ENCODE measurements at places on chromosomes 3 and 15.

- peak; percentile 69 for DNase-seq
Measured at GRCh38 chr15:72229076-72229946, 1.7 kb downstream of the PKM start.

DNA sequence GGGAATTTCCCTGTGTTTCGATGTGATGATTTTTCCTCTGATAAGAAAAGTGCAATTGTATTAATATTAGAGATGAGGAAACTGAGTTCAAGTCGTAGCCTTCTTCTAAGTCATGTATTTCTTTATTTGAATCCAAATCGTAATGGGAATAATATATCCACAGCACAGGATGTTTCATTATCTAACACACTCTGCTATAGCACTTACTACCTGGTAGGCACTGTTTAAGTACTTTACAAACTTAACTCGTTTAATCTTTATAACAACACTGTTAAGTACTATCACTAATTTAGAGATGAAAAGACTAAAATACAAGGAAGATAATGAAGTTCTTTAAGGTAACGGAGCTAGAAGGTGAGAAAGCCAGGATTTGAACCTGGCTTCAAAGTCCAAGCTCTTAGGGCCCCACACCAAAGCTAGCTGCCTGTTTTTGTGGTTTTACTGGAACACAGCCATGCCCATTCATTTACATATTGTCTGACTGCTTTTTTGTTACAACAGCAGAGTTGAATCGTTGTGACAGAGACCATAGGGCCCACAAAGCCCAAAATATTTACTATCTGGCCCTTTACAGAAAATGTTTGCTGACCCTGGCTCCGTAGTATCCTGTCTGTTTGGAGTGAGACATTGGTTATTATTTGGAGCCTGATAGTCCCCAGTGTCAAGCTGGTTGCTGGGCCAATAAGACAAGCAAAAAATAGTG is 9.6 kb upstream of the ATP13A3 start:
- no peak for DNase-seq

GRCh38 chr3:155323063-155323666 is 29.7 kb upstream of the STRIT1 start:
- peak; percentile 47 for DNase-seq

GRCh38 chr3:61594144-61594963 is 33.0 kb downstream of the PTPRG start:
- no peak for DNase-seq

DNA sequence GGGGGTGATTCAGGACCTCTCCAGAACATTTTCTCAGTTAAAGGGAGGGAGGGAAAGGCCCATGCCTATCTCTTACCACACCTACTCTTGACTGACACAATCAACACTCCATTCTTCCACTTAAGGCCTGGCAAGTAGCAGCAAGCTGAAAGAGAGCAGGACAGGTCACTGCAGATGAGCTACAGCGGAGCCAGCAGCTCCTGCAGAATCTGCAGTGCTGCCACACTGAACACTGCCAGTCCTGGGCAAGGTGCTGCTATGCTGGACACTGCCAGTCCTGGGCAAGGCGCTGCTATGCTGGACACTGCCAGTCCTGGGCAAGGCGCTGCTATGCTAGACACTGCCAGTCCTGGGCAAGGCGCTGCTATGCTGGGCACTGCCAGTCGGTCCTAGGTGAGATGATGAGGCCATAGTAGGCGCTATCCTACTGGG is 143.7 kb downstream of the MYLK start:
- no peak for DNase-seq

DNA sequence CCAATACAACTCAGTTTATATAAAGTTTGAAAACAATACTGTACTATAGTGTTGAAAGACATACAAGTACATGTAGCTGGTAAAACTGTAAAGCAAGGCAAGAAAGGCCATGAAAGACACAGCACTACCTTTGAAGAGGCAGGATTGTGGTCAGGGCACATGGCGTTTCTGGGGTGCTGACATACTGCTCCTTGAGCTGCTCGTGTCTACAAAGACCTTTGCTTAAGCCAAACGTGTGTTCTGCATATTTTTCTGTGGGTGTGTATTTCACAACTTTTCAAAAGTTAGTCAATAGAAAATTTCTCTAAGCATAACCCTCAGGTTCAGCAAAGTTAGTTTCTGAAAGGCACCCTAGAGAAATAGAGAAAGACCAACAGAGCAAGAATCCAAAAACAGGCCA is 14.1 kb upstream of the TOPAZ1 start:
- DNase-seq: no peak

DNA sequence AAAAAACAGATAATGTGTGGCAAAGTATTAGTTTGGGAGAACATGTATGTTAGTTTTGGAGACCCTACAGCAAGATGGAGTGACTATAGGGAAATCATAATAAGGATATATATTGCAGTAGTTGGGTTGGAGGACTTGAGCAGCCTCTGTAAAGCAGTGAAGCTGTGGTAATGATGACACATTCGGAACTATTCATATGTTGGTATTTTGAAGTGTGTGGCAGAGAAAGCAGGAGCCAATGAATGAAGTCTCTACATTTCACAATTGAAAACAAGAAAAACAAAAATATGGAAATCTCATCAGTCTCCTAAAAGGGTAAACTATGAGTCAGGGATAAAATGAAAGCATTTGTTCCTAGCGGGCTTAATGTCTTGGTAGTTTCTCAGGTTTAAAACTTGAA is 645.9 kb downstream of the OTOL1 start:
- DNase-seq: no peak

DNA sequence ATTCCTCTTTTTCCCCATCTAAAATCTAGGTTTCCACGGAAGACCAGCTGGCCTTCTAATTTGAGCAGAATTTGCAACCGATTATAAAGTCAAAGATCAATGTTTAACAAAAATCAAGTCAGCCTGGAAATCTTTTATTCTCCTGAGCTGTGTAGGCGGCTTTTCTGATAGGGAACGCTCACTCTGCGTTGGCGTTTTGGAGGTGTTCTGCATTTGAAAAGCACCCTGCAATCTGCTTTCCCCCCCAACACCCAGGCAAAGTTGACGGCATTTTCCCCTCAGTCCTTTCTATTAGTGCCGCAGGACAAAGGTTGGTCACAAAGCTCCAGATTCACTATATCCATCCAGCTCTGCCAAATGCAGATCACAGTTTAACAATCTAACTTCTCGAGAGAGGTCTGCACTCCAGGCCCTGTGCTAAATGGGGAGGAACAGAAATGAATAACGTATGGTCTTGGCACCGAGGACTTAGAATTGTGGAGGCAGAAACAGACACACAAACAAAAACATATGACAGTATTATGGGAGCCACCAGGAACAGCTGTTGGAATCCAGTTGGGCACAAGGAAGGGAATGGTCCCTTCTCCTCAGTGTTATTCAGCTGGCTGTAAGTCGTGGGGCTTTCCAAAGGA is 50.4 kb upstream of the LARS2 start:
- no peak for DNase-seq

- no peak for DNase-seq
Measured at GRCh38 chr3:14391033-14391432, 11.4 kb upstream of the SLC6A6 start.

GRCh38 chr3:42077785-42078184 is 13.4 kb upstream of the TRAK1 start:
- no peak for DNase-seq

DNA sequence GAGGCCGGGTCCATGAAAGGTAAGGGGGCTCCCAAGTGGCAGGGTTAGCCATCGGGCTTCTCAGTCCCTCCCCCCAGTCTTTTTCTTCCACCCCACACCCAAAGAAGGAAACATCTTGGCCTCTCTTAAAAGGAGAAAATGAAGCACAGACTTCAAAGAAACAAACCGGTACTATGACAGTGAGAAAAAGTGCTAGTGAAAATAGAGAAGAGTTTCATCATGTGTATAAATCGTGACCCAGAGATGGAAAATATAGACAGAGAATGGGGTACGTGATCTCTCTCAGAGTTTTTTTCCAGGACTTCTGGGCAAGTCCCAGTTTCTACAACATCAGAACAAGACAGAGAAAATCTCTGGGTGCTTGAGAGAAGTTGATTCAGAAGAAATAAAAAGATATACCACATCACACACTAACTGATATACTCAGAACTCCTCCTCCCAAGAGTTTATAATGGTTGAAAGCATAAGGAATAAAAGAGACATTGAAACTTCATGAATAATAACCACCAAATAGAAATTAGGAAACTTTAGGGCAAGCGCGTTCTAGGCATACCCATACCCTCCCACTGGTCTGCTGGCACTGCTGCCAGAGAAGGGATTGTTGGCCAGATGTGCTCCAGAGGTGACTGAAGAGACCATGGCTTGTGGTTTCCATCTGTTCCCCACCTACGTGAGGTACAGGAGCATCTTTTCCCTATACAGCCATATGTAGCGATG is 318.9 kb upstream of the CHRM5 start:
- no peak for DNase-seq

GRCh38 chr3:63353383-63353782 is 75.3 kb downstream of the SYNPR start:
- DNase-seq: no peak

DNA sequence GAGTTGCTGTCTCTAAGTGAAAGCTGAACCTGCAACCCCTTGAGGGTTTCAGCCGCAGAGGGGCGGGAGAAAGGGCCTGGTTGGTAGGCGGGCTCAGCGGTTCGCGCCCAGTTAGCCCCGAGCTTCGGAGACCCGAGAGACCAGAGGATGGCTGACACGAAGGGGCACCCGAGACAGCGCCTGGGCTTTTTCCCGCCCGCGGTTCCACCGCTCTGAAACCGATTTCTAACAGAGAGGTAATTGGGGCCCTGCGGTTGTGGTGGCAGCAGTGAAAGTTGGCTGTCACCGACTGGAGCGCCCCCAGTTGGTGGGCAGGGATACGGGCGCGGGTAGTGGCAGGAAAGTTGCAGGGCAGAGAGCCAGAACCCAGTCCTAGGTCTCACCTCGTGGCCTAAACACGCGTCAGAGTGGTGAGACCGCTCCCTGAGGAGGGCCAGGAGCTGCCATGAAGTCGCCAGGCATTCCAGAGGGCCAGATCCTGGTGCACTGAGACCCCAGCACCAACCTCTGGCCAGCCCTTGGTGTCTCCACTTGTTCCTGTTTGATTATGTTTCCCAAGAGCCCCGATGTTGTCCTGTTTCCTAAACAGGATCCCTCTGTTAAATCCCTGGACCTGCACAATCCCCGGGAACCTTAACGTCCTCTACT is 625 bp upstream of the ELL3 start:
- DNase-seq: peak; percentile 71

DNA sequence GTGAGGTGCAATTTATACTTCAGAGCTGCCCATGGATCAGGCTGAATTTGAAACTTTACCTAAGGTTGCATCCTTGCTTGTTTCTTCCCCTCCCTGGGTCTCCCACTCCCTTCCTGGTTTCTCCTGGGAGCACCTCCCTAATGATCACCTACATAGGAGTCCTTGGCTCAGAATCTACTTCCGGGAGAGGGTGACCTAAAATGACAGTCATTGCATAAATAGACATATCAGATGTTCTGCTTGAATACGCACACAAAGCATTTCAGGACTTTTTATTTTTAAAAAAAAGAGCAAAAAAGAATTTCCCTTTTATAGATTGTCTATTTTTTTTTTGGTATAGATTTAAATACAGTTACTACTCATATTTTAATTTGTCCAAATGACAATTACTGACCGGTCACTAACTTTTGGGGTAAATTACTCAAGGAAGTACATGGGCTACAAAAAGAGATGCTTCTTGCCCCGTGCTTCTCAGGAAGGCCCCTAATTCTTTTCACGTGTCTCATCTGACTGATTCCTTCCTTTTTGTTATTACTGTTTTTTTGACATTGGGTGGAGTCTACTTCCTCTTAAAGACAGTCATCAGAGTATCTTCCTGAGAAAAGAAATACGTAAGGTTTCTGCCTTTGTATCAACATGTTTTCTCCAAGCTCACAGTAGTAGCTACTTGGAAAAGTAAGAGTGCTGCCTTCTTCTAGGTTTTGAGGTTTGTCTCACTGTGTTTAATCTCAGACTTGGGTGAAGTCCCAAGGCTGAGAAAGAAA is 4.9 kb upstream of the MYZAP start:
- no peak for DNase-seq

GRCh38 chr15:78077053-78077870 is at the start of gene TBC1D2B:
Gene TBC1D2B (minus strand): TSS chr15:78077711. CDS start chr15:78077652, 59 bp downstream.
- peak; percentile 60 for DNase-seq

DNA sequence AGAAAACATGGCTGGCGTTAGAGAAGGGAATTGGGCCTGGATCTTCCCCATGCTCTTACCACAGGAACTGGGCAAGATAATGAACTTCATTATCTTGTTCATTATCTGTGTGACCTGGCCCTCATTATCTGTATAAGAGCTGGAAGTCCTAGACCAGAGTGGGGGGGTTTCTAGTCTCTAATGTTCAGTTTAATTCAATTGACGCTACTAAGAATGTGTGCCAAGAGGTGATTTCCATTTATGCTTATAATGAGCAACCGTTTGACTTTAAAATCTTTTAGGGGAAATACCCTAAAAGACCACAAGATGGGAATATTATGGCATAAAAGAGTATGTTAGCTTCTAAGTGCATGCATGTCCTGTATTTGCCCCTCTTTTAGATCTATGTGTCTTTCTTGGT is 59.1 kb upstream of the CSTA start:
- DNase-seq: no peak

GRCh38 chr3:159751752-159752151 is 236.9 kb upstream of the IL12A start:
- no peak for DNase-seq

- no peak for DNase-seq
Measured at GRCh38 chr3:159364511-159364910, 562.7 kb downstream of the MFSD1 start.
